ENCODE measurements at places on chromosomes 1 and 21. TPM values are rescaled to one million over a fixed set of nuclear protein-coding genes. Genes with fewer than 3 reads are reported as not detected.

- DNase-seq, result no peak
Measured at GRCh38 chr21:34363733-34364132, at the start of gene KCNE2. Gene KCNE2 (plus strand): TSS chr21:34364006. CDS start chr21:34370479, 6,473 bp downstream.

SYT2 gene
- polyA plus RNA-seq, result 4.5 TPM

KCNJ15 gene
- polyA plus RNA-seq, result 48.6 TPM

DNA sequence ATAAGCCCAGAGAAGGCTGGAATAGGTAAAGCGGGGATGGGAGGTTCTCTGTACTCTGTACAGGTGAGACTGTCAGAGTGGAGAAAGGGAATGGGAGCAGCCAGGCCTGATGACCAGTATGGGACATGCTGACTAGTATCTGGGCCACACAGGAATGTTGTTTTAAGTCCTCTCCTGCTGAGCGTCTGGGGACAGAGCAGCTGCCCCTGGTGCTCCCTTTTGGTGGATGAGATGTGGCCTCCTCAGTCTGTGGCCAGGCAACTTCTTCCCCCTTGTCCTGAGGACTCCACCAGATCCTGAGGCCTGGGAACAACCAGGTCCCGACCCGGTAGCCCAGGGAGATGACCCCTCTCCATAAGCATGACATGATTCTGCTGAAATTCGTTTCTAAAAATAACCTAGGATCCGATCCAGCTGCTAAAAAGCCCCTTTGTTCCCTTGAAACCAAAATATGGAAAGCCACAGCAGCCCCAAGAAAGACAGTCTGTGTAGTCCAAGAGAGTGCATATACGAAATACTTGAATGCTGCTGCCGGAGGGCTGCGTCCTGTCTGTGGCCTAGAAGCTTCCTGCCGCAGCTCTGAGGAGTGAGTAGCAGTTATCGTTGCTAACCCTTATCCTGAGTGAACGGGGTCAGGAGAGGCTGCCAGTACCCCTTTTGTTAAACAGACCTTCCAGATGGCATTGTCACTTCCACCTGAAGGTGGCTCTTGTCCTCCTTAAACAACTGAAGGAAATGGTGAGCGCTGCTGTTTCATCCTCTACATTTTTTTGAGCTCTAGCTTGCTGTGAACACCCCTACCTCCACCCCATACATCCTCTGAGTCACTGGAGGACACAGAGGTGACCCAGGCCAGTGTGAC is 47.1 kb downstream of the ATP2B4 start:
- no peak for DNase-seq

GRCh38 chr1:97869441-97869840 is 51.4 kb downstream of the DPYD start:
- DNase-seq, result no peak

GRCh38 chr1:72037745-72038343 is 244.5 kb downstream of the NEGR1 start:
- peak; percentile 7 for DNase-seq

DNA sequence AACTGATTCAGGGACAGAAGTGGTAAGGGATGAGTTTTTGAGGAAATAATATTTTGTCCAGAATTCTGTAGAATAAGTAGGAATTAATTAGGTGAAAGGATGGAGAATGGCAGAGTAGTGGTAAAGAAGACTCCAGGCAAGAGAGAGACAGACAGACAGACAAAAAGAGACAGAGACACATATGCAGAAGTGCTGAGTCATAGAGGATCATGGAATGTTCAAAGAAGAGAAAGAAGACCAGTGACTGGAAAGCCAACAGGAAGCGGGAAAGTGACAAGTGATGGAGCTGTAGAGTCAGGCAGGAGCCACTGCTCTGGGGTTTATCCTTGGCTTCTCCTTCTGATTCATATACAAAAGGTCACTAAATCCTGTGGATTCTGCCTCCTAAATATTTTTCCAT is 85.9 kb downstream of the UROD start:
- no peak for DNase-seq

- DNase-seq, result no peak
Measured at GRCh38 chr1:162276493-162276892, 100.2 kb downstream of the SPATA46 start.

DNA sequence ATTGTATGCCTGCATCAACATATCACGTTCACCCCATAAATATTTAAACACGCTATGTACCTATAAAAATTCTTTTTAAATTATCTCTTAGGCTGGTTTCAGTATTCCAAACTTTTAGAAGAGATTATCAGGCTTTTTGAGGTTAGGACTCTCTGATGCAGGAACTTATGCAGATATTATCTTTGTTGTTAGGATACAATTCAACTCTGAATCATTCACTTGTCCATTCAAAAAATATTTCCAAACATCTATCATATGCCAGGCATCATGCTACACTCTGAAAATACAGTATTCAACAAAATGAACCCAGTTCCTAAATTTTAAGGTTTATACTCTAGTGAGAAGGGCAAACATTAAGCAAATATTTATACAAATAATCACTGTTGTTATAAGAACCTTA is 40.5 kb downstream of the ASH1L start:
- DNase-seq, result no peak

DNA sequence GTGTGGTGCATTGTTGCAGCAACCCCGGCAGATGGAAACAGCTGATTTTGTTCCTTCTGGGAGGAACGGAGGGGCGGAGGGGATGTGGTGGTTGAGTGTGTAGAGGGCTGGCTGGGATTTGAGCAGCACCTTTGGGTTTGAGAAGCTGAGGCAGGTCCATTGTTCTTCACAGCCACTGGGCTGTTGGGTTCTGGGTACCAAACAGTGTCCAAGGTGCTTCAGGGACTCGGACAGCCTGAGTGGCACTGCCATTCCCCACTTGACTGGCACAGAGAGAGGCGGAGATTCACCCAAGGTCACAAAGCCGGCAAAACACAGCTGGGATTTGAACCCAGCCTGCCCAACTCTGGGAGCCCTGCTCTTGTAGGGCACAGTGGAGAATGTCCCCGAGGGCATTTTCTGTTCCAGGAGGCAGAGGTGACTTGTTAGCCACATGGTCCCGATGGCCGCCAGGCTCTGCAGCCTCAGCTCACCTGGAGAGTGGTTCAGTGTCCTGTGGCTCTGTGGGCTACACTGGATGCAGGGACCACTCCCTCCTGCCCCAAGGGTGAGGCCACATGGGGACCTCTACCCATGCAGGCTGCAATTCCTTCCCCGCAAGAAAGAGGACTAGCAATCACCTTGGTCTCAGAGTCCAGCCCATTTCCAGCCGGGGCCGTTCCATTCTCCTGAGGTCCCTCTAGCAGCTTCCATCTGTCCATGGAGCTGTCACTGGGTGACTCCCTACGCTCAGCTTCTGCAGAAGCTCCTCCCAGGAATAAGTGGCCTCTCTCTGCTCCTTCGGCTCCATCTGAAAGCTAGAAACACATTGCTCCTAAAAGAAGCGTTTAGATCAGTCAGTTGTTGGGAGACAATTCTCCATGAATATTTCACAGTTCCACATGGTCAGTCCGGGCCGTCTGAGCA is 31.2 kb upstream of the C1orf174 start:
- DNase-seq, result no peak

GRCh38 chr1:85568660-85569059 is 11.9 kb upstream of the CCN1 start:
- DNase-seq, result no peak

GRCh38 chr1:98981917-98982513 is 22.6 kb downstream of the PLPPR5 start:
- DNase-seq, result no peak

KCNC4 gene
- 7.8 TPM for polyA plus RNA-seq

DNA sequence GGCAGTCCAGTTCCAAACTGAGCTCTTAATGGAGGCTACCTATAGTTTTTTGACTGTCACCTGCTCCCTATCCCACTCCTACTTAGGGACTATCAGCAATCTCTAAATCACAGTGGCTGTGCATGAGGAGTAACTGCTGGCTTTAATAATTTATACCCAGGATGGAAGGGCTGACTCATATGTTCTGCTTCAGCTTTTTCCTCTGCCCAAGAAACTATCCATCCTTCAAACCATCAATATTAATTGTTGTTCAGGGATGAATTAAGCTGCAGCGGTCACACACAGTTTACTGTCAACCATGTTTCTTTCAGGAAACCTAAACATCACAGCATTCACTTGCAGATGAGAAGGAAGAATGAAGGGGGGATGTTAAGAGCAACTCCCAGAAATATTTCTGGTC is 9.0 kb upstream of the PGBD5 start:
- DNase-seq, result no peak

DNA sequence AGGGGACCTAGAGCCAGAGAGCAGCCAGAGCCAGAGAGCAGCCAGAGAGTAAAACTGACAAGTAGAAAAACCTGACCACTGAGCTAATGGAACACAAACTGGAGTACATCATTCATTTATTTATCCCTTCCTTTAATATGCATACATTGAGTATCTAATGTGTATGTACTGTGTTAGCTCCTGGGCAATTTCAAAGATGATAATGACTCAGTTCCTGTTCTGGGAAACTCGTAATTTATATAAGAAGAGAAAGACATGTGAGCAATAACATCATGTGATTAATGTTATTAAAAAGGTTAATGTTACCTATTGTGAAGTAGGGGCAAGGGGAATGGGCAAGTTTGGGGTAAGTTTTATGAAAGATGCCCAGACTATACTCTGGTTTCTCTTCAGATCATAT is 199.9 kb downstream of the TNR start:
- DNase-seq, result no peak

DMRTA2 gene
- not detected for polyA plus RNA-seq

DNA sequence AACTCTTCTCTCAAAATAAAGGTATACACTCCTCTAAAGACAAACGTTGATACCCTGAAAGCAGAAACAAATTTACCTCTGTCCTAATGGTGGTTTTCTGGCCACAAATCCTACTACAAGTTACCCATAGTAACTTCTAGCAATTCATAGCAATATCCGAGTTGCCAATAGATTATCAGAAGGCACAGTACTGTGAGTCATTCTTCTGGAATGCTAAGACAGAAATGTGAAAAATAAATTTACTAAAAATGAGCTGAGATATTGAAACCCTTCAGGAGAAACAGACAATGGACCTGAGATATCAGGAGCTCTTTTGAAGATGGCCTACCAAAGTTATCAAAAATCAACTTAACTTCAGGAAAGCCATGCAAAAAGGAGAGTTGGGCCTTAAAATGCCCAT is 715.0 kb upstream of the ADAMTS5 start:
- DNase-seq, result no peak

- no peak for DNase-seq
Measured at GRCh38 chr1:208604295-208604694, 360.1 kb upstream of the PLXNA2 start.

GRCh38 chr1:66300972-66301451 is 232.9 kb upstream of the SGIP1 start:
- no peak for DNase-seq

TNFRSF18 gene
- polyA plus RNA-seq, result 1.4 TPM

- no peak for DNase-seq
Measured at GRCh38 chr1:176954242-176954641, 210.3 kb downstream of the ASTN1 start.

- no peak for DNase-seq
Measured at GRCh38 chr1:7287013-7287412, 484.1 kb upstream of the VAMP3 start.

DNA sequence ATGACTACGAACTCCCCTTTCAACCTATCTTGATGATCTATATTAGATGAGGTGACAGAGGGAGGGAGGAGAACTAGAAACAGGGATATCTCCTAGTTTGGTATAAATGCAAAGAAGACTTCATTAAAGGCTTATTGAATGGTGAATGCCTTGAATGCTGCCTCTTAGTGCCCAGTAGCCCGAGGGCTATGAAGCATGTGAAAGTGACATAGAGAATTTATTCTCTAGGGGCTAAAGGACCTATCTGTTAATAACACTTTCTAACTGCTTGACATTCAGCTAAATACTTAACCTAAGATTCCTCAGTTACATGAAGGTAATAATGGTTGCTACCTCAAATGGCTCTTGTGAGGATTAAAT is 764.1 kb downstream of the LTN1 start:
- no peak for DNase-seq

PLPP3 gene
- 112 TPM for polyA plus RNA-seq

- no peak for DNase-seq
Measured at GRCh38 chr1:201667479-201667878, 128.6 kb downstream of the NAV1 start.

DNA sequence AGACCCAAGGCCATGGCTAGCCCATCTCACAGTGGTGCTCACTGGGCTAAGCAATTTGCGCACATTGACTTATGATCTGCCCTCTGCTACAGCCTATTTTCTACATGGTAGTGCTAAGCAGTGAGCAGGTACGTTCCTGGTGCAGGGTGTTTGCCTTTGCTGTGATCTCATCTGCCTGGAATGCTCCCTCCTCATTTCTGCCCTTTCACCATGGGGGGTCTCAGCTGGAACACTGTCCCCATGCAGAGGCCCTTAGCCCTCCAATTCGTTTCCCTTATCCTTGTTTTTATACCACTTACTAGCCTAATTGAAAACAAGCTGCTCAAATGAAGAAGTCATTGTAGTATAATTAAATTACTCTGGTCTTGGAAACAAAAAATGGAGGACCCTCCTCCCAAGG is 2.0 kb upstream of the B3GALT5 start:
- DNase-seq, result no peak

DNA sequence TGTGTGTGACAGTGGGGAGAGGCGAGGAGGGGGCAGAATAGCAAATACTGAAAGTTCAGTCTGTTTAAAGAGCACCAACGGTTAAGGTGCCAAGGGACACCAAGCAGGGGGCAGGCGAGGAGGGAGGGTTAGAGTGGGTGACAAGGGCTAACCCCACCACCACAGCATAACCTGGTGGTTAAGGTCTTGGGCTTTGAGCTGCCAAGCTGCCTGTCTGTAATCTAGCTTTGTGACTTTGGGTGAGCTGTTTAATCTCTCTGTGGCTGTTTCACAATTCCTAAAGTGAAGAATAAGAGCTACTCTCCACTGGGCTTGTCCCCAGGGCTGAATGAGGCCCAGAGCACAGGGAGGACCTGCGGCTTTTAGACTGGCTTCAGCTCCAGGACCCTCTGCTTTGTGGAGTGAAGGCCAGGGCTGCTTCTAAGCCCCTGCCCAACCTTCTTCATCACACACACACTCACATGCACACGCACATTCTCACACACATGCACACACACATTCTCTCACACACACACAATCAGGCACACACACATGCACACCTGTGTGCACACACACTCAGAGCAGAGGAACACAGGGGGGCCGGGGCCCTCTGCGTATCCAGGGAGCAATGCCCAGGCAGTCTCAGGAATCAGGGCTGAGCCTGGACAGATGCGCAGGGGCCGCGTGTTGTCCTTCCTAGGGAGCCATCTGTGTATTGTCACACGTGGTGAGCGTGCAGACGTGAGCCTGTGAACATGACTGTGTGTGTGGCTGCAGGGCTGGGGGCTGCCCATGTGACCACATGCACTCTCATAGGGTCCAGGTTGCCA is 101.6 kb upstream of the TARDBP start:
- DNase-seq, result no peak

DNA sequence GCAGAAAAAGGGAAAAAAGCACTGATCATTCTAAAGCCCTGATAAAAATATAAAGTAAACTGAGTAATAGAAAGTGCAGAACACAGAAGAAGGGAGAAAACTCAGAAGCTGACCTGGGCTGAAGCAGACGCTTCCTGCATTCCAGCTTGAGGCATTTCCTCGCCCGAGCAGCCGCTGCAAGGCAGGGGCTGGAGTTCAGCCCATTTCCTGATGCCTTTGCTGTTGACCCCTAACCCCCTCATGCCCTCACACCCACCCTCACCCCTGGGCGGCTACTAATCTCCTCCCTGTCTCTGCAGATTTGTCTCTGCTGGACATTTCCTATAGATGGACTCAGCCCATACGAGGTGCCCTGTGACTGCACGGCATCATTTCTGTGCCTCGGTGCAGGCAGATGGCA is 227.8 kb downstream of the NPHP4 start:
- no peak for DNase-seq

GPR3 gene
- polyA plus RNA-seq, result 1.3 TPM

- DNase-seq, result no peak
Measured at GRCh38 chr1:172851856-172852255, 193.0 kb downstream of the FASLG start.

CLEC20A gene
- polyA plus RNA-seq, result 0.31 TPM

ZBTB40 gene
- 16.9 TPM for polyA plus RNA-seq

All from right lung (tissue), 10 donors.